Type B pancreatic cell (in vitro differentiated cells): ENCODE measurements at places on chromosomes 13 and 19.

GRCh38 chr19:33639035-33639681 is 17.4 kb downstream of the CHST8 start:
- DNase-seq = no peak

DNA sequence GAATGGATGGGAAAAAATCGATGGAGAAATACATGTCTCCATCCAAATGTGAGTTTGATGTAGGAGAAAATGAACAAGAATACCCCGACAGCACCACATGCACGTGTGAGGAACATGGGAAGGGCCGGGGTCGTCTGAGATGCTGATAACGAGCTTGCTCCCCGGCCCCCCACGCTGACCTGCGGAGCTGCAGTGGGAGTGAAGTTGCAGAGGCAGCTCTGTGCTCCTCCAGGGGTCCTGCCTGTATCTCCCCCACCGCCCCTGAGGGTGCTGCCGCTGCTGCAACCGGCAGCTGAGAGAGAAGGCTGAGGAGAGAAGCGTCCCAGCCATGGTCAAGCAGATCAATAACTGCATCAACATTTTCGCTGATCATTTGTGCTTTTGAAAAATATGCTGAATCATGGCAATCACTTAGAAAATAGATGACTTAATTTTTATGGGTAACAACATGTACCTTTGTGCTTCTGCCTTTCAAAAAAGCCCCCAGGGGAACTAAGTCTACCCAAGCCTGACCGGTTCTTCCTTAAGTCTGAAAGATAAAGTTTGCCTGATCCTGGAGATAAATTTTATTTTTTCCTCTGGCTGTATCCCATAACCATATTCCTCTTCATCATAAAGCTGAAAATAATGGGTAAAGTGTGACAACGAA is 18.2 kb upstream of the NAXD start:
- DNase-seq = no peak

- DNase-seq = no peak
These were observed 86.2 kb upstream of the HTR2A start for GRCh38 chr13:46982856-46983582.

- no peak for DNase-seq
These were observed 182.3 kb upstream of the KLF12 start for GRCh38 chr13:74316547-74316946.

- no peak for DNase-seq
These were observed 2.8 kb upstream of the CRYL1 start for GRCh38 chr13:20528452-20528851.

- DNase-seq = no peak
These were observed 143.5 kb upstream of the UBL3 start for GRCh38 chr13:29993716-29994488.

GRCh38 chr19:768424-768823 is 17.5 kb downstream of the MISP start:
- DNase-seq = no peak

GRCh38 chr13:68908879-68909278 is 1198.7 kb upstream of the ATXN8OS start:
- no peak for DNase-seq

GRCh38 chr19:30711296-30711695 is 339.1 kb downstream of the ZNF536 start:
- DNase-seq = no peak

DNA sequence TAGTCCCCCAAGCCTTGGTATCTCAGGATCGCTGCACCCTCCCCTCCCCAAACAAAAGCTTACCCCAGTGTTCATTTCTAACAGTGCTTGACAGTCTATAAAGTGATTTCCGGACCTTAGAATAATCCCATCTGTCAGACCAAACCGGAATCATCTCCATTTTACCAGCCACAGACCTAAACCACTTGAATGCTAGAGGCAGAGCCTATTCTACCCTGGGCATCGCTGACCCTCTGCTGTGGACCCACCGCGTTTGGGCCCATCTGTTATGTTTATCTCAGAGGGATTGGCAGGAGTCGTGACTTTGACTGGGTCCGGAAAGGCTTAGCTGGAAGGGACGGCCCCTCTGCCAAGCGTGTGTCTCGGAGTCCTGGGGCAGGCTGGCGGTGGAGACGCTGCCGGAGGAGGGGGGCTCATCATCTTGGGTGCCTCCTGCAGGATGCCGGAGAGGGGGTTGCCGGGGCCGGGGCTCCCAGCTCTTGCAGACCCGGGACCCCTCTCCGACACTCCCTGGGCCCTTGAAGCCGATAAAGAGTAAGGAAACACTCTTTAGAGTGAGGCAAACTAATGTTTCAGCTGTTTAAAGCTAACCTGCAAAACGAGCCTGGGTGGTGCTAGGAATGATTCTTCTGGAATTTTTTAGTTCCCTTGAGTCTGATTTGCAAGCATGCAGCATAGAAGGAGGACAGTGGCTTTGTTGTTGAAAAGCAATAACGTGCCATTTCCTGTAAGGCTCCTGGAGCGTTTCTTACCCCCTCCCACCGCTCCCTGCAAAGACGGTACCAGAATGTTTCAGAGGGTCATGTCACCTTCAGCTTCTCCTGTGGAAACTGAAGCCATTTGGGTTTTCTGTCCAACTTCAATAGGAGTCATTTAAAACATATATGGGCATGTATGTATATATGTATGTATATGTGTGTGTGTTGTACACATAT is 1.3 kb downstream of the SLC25A42 start:
- no peak for DNase-seq

DNA sequence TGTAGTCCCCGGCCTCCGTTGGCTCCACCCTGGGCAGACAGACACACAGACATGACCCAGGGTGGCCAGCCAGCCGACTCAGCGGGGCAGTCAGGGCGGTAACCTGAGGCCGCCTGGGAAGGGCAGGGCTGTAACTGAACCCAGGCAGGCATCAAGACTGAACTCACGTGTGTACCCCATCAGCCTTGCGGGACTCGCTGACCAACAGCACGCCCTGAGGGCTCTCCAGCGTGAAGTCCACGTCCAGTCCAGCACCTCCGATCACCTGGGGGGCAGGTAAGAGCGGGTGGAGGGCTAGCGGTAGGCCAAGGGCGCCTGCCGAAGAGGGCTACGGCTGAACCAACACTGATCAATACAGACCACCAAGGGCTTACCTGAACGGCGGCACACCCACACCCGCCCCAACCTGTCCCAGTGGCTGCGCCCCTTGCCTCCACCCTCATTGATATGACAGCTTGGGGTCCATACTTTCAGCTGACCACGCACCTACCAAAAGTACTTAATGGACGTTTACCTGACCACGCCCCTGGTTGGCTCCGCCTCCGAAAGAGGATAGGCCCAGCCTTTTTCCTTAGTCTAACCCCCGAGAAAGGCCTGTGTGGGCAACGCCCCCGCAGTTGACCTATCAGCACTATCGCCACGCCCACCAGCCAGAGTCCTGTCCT is 791 bp downstream of the TMED1 start:
- no peak for DNase-seq

DNA sequence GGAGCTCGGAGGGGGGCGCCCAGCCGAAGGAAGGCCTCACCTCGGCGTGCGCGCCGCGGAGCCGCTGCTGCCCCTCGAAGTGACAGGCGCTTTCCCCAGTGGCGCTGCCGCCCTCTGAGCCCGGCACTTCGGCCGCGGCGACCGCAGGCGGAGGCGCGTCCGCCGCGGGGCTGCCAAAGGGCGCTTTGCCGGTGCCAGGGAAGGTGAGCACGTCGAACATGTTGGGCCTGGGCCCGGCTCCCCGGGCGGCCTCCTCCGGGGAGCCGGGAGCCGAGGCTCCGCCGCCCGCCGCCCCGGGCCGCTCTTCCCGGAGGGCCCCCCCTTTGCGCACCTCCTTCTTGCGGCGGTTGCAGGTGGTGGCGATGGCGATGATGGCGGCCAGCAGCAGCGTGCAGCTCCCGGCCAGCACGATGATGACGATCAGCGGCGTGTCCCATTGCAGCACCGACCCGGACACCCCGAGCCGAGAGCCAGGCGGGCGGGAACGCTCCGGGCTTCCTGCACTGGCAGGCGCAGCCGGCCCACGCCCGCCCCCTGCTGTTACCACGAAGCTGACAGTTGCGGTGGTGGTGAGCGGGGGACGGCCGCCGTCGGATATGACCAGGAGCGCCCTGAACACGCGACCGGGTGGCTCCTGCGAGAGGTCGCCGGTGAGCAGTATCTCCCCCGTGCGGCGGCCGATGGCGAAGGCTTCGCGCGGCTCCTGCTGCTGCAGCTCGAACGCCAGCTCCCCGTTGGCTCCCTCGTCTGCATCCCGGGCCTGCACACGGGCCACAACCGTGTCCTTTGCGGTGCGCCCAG is 2.5 kb downstream of the PCDH8 start:
- peak; percentile 78 for DNase-seq

GRCh38 chr13:99421271-99421670 is 80.0 kb upstream of the TM9SF2 start:
- DNase-seq = no peak

GRCh38 chr19:28718909-28719308 is 494.0 kb downstream of the UQCRFS1 start:
- no peak for DNase-seq

DNA sequence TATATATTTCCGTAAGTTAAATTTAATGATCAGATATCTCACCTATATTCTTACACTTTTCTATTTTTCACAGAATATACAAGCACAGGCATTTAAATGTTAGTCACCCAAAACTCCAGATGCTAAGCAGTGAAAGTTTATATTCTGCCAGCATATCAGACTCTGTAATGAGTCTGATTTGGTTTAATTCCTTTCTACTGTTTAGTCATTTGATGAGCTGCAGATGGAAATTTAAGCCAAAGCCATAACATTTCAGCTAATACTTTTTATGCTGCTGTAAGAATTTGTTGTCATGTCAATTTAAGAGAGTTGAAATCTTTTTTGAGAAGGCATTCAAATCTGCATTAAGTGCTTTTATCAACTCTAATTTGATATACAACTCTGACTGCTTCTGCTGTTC is 8.0 kb downstream of the FRY start:
- no peak for DNase-seq

DNA sequence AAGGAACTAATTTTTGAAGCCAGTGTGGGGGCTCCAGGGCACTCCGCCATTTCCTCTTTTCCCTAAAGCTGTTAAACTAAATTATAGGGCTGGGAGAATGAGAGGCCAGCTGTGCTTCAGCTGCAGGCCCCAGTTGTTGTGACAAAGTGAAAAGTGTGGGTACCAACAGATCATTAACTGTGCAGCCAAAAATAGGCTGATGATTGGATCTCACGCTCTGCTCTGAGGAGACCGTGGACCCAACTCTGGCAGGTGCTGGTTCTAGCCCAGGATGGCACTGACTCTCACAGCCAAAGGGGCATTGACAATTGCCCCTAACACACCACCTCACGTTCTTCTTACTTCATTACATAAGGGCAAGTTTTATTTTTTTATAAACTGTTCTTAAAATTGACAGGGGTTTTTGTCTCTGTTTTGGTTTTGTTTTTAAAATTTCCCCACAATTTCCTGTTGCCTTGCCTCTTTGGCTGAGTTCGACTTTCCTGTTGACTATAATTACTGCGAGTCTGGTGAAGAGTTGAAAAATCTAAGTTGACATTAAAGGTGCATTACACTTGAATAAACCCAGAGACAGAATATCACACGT is 391.0 kb downstream of the FGF9 start:
- DNase-seq = no peak

GRCh38 chr19:52679598-52679997 is 41.4 kb upstream of the ZNF83 start:
- DNase-seq = no peak

DNA sequence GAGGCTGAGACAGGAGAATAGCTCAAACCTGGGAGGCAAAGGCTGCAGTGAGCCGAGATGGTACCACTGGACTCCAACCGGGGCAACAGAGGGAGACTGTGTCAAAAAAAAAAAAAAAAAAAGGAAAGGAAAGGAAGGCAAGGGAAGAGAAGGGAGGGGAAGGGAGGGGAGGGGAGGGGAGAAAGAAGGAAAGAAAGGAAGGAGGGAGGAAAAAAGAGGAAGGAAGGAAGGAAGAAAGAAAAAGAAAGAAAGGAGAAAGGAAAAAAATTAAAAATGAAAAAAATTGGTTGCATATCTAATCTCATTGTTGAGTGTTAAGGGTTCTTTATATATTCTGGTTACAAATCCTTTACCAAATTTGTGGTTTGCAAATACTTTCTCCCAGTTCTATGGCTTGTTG is 45.7 kb downstream of the ACSBG2 start:
- no peak for DNase-seq

DNA sequence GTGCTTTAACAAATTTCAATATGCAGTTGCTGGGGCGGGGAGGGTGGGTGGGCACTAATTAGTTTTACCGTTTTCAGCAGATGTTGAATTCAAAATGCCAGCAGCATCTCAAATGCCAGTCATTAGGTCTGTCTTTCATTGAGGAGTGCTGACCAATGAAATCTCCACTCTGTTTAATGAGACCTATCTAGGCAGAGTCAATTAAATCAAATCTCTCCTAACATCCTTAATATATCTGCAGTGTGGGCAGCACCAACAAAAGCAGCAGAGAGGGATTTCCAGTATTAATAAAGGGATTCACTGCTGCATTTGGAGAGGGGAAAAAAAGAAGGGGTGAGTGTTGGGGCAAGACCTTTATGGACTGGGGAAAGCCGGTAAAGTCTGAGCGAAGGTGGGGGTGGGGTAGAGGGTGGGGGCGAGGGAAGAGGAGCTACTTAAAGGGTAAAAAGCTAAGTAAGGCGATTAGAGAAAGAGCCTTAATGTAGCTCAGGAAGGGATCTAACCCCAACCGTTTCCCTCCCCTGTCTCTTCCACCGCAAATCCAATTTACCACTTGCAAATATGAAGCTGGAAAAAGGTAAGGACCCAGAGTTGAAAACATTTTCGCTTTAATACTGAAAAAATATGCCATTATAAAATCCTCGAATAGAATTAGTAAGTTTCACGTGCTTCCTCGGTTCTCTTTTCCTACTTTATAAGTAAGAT is 4.5 kb downstream of the SLITRK1 start:
- no peak for DNase-seq

DNA sequence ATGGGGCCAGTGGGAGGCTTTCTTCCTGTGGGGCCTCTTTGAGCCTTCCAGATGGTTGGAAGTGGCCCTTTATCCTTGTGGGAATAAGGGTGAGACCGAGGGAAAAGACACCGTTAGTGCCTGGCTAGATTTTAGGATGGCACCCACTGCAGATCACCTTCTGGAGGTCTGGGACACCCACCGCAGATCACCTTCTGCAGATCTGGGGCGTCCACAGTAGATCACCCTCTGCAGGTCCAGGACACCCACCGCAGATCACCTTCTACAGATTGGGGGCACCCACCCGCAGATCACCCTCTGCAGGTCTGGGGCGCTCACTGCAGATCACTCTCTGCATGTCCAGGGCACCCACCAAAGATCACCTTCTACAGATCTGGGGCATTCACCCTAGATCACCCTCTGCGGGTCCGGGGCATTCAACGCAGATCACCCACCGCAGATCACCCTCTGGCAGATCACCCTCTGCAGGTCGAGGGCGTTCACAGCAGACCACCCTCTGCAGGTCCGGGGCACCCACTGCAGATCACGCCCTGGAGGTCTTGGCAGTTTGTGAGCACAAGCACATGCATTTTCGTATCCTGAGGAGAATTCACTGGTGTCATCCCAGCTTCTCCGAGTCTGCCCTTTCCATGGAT is 153.4 kb upstream of the TSHZ3 start:
- DNase-seq = peak; percentile 58

GRCh38 chr13:97569841-97570240 is 135.9 kb downstream of the RAP2A start:
- no peak for DNase-seq

GRCh38 chr13:28356561-28357021 is 138.3 kb downstream of the FLT1 start:
- DNase-seq = no peak
